ENCODE measurements at places on chromosomes 13 and 19.

DNA sequence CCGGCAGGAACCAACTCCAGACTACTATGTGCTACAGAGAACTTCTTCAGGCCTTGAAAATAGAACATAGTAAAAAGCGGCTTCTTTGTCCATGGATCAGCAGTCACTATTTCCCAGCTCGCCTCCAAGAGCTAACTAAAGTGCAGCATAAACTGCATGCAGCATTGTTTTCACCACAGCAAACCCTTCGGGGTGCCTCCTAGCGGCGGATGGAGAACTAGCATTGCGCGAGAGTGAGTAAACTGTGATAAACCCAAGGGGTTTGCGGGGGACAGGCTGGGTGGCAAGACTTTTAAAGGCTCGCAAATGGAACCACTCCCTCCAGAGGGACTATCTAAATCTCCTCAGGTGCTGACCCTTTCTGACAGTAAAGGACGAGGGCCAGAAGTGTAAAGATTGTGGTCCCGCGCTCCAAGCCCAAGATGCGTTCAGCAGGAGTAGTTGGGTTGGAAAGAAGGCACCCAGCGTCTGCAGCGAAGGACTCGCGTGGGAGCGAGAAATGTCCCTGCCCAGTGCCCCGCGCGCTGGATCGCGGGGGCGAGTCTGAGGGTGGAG, 21.5 kb upstream of the SGCG start:
- peak; percentile 87 for DNase-seq

GRCh38 chr19:54207676-54207982, 7.0 kb downstream of the RPS9 start:
- DNase-seq, result no peak

DNA sequence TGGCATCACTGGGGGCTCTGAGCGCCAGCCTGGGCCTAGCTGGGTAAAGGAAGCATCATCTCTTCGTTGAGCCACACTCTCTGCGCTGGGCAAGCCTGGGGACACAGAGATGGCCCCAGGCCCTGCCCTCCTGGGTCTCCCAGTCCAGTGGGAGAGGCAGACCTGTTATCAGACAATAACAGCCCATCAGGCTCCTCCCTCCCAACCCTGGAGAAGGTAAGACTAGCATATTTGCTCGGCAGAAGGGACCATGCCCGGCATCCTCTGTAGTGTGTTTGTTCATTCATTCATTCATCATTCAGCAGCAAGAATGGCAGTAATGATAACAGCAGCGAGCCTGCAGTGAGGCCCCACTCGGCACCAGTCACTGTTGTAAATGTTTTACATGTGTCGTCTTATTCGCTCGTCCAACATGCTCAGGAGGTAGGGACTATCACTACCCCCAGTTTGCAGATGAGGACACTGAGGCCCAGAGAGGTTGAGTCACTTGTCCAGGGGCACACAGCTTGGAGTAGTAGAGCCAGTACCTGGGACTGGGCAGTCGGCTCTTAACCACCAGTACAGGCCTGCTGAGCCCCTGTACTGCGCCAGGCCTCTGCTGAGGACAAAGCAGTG, 33.2 kb downstream of the PAK4 start:
- DNase-seq, result no peak

GRCh38 chr13:114222461-114222968, 12.2 kb upstream of the CDC16 start:
- DNase-seq, result peak; percentile 9

DNA sequence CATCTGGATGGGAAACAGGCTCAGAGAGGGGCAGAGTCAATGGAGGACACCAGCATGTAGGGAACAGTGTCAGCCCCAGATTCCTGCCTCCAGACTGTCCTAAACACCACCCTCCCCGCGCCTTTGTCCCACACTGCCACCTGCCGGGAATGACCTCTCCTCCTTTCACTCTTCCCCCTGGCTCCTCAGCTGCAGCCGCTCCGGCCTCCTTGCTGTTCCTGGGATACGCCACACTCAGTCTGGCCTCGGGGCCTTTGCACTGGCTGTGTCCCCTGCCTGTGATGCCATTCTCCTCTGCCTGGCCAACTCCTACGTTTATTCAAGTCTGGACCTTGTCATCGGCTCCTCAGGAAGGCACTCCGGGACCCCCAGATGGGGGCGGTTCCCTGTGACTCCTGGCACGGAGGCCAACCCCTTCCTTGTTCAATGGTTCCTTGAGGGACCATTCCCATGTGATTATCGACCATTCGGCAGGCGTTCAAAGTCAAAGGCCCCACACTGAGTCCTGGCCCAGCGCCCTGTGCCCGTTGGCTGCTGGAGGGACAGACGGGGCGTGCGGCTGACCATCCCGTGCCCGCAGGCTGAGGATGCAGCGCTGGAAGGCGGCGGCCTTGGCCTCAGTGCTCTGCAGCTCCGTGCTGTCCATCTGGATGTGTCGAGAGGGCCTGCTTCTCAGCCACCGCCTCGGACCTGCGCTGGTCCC, 15.8 kb downstream of the FUT6 start:
- DNase-seq, result no peak

GRCh38 chr19:10815969-10816644, 19.9 kb downstream of the TMED1 start:
- no peak for DNase-seq

GRCh38 chr13:74929436-74929835, 552.5 kb downstream of the TBC1D4 start:
- DNase-seq, result no peak

DNA sequence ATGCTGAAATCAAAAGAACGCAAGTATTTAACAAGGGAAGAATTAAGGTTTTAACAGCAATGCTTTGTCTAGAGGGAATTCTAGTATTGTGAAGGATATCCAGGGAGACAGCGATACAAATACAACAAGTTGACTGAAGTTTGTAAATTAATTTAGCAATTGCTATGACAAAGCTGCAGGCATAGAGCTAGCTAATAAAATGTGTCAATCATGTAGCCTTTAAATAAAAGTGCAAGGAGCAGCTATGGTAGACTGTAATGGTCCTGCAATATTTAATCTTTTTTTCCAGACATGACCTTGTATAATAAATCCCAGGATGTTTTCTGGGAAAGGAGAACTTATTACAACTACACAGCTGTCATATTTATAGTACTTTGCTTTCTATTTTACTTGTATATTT, 779.3 kb downstream of the SLITRK5 start:
- no peak for DNase-seq

DNA sequence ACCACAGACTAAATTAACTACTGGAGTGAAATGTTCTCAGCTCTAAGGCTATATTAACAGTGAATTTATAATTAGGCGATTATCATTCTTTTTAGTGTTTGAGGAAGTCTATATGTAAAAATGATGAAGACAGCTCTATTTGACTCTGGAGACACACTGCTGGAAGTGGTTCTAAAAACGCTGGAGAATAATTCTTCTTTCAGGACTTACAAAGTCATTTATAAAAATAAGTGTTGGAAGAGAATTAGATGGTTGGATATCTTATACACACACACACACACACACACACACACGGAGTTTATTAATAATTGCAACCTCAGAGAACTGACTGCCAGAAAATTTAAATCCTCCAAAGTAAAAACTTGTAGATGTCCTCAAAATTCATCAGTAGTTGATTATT, 1171.3 kb downstream of the EFNB2 start:
- no peak for DNase-seq

GRCh38 chr13:21229241-21230024, 53.0 kb downstream of the MRPL57 start:
- no peak for DNase-seq

- no peak for DNase-seq
Observed at GRCh38 chr13:58592052-58592451, 960.5 kb downstream of the PCDH17 start.

- DNase-seq, result peak; percentile 23
Observed at GRCh38 chr19:55642153-55643002, 1.1 kb upstream of the ZNF581 start.

DNA sequence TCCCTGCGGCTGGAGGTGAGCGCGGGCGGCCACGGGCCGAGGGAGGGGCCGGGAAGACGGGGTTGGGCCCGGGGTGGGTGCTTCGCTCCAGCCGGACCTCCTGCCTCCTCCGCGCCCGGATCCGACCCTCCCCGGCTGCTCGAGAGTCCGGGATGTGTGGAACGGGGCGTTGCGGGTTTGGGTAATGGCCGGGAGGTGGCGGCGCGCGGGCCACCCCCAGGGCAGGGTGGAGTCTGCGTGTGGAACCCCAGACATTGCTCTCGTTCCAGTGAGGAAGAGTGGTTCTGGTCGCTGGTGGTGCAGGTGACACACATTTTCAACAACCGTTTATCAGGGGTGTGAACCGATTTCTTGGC, 38.8 kb downstream of the ARHGEF7 start:
- no peak for DNase-seq

DNA sequence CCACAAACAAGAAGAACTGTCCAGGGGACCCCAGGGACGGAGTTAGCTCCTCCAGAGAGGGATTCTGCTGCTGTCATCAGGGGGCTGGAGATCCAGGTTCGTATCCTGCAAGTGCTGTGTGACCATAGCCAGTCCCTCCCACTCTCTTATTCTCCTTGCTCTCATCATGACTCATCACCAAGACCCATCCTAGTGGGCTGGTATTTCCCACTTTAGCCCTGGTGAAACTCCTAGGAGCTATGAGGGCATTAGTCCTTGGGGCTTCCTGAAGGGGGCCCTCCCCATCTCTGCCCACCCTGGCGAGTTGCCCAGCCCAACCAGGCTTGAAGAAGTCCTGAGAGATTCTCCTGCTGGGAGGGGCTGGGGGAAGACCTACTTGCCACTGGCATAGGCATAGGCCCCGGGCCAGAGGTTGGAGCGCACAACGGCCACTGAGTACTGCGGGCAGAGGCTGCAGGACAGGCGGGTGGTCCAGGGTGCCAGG, 7.5 kb upstream of the DMWD start:
- no peak for DNase-seq

GRCh38 chr19:42155796-42156195, 23.6 kb upstream of the POU2F2 start:
- DNase-seq, result peak; percentile 31

DNA sequence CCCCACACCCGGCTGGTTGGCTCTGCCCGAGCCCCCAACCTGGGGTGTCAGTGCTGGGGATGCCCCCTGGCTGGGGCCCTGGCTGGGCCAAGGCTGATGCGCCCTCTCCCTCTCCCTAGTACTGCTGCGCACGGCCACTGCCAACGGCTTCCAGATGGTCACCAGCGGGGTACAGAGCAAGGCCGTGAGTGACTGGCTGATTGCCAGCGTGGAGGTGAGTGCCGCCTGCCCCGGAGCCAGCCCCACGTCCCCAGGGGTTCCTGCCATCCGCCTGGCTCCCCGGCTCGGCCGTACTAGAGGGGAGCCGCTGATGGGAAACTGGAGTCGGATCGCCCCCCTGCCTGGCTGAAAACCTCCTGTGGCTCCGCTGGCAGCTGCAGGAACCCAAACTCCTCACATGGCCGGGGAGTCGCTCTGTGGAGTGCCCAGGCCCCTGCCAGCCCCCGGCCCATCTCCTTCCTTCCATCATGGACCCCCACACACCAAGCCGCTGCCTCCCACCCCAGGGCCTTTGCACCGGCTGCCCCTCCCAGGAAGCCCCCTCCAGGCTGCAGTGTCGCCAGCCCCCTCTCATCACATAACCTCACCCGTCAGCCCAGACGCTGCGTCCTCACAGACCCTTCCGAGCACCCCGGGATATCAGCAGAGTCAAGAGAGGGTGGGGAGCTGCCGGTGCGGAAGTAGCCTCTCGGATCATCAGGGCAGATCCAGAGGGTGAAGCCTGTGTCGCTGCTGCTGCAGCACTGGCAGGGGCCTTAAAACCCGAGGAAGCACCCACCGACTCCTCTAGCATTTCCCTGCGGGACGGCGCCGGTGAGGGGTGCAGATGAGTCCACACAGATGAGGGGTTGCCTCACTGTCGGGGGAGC, 10.6 kb downstream of the NCLN start:
- no peak for DNase-seq

GRCh38 chr19:18674616-18675015, 8.9 kb upstream of the CRTC1 start:
- no peak for DNase-seq

GRCh38 chr13:104976986-104977385, 1558.5 kb downstream of the EFNB2 start:
- no peak for DNase-seq

- no peak for DNase-seq
Observed at GRCh38 chr19:35318679-35319448, 10.1 kb upstream of the CD22 start.

DNA sequence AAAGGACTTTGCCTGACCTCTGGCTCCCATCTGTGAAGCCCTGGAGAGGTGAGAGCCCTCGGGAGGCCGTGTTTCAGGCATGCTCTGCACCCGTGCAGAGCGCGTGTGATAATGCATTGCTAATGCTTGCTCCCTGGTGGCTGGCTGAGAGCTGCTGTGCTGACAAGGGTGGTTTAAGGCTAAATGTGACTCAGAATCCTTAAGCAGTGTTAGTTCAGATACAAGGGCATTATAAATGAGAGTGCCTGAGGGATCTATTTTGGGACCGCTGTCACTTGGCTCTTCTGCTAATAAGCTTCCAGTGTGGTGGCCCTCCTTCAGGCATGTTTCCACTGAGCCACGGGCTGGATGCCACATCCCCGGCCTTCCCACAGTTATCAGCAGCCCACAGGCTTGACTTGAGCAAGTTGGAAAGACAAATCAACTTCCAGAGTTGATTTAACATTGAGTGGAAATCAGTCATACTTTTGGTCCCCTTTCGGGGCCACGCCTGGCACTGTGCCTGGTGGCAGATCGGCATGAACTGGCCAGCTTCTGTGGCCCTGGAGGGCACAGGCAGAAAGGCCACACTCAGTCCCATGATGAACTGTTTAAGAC, 17.0 kb downstream of the ALOX5AP start:
- DNase-seq, result peak; percentile 72

DNA sequence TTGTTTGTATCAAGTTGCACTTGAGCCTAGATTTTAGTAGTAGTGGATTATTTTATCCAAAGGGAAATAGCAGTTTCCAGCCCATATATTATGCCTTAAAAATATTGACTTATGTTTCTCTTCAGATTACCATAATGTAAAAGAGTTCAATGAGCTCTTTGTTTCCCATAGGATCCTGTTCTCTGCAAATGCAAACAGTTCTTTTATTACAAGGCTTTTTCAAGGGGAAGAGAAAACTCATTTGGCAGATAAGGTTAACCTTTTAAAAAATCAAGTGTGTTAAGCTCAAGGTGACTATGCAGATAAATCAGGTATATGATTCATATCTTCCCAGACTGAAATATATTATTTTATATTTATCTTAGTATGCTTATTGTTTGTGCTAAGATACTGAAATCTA, 961.2 kb upstream of the SPRY2 start:
- no peak for DNase-seq

DNA sequence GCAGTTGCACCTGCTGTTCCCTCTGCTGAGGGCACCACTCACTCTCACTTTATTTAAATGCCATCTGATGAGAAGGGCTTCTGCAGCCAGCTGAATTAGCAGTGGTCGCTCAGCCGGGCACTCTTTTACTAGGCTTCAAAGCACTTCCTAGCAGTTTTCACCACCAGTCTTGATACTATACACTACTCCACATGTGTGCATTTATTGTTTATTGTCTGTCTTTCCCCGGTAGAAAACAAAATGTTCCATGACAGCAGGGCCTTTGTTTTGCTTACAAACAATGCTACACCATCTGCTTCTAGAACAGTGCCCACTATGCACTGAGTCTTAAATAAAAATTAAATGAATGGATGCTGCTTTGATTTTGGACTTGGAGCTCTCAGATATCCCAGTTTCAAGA, 404.9 kb downstream of the FGF14 start:
- no peak for DNase-seq
